Activated CD4-positive, CD25-positive, alpha-beta regulatory T cell treated with anti-CD3 and anti-CD28 coated beads, Interleukin-2, amount 50 U/mL, for 16 hours (primary cell): ENCODE measurements at places on chromosomes 7 and 10.

GRCh38 chr10:85668522-85668921, 698.1 kb downstream of the GRID1 start:
- DNase-seq, result no peak

DNA sequence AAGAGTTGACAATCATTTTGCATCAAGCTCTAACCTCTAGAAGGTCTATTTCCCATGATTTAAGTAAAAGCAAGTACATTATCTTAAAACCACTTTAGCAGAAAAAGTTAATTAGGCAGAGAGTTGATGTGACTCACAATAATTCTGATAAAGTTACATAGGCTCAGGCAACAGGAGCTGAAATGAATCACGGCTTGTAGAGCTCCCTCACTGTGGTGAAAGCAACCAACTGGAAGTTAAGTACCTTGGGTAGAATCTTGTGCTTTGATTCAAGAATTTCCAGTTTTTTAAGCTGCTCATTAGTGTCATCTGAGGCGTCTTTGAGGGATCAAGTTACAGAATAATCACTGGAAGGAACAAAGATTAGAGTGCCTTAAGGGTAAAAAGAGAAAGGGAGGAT, 68.9 kb upstream of the NFE2L3 start:
- no peak for DNase-seq

DNA sequence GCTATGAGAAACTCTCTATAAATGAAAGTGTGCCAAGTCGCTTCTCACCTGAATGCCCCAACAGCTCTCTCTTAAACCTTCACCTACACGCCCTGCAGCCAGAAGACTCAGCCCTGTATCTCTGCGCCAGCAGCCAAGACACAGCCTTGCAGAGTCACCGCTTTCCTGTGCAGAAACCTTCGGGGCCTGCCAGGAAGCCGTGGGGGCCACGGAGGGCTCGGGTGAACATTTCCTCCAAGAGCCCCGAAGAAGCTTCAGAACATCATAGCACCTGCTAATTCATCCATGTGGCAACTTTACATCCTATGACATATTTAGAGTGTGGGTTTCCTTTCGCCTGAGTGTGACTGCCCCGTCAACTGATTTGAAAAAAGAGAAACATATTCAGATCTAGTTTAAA, 55.7 kb upstream of the PRSS58 start:
- no peak for DNase-seq

GRCh38 chr7:38398725-38399321, 125.4 kb upstream of the TARP start:
- peak; percentile 28 for DNase-seq
